ENCODE measurements at places on chromosomes 4 and X.

GRCh38 chrX:2370456-2370855 lies 130.3 kb downstream of the DHRSX start:
- no peak for DNase-seq

DNA sequence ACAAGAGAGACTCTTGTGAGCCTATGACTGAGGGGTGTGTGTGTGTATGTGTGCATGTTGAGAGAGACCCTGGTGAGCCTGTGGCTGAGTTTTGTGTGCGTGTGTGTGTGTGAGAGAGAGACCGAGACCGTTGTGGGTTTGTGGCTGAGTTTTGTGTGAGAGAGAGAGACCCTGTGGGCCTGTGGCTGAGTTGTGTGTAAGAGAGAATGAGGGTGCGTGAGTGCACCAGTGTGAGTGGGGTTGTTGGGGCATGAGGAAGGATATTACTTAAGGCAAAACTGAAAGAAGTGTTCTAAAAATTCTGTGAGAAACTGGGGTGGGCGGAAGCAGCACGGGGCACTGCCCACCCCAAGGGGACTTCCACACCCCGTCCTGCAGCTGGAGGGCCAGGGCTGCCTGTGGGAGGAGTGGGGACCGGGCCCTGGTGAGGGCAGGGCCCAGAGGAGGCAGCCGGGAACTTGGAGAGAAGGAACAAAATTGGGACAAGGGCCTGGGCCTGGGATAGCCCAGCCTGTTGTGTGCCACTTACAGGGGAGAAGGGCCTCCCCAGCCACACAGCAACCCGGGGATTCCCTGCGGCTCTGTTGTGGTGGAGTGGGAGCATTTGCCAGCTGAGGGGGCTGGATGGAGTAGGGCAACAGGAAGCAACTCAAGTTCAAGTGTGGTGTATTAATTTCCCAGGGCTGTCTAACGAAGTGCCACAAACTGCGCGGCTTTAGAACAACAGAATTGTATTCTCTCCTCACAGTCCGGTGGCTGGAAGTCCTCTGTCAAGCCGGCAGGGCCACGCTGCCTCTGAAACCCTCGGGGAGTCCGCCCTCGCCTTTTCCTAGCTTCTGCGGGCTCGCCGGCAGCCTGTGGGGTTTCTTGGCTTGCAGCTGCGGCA lies 22.1 kb downstream of the TMEM131L start:
- no peak for DNase-seq

DNA sequence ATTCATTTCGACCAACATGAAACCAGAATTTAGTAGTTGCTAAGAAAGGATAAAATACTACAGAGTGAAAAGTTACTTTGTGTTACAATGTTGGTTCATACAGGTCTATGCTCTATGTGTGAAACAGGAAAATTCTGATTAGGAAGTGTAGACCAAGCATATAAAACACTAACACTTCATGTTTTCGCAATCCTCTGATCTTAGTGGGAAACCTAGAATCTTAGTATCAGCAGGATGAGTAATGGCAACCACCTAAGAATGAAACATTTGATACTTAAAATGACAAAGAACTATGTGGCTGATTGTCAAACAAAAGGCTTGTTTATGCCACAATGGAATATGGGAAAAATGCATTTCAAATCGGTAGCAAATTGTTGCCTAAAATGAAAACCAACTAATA lies 116.1 kb downstream of the AMMECR1 start:
- no peak for DNase-seq

DNA sequence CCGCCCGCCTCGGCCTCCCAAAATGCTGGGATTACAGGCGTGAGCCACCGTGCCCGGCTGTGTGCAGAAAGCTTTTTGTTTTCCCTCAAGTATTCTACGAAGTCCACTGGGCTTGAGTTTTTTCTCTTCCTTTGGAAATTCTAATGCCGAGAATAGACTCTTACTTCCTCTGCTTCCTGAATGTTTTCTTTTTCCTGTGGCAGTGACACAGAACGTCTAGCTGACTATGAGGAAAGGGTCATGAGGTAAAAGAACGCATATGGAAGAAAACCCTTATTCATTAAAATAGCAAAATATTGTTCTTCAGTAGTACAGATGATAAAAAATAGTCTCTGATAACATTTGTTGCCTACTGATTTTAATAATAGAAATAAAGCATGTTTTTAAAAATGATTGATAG lies 4.9 kb upstream of the SLC25A4 start:
- DNase-seq = no peak
